ENCODE measurements at places on chromosomes 4 and X. TPM values are rescaled to one million over a fixed set of nuclear protein-coding genes. Genes with fewer than 3 reads are reported as not detected.

DNA sequence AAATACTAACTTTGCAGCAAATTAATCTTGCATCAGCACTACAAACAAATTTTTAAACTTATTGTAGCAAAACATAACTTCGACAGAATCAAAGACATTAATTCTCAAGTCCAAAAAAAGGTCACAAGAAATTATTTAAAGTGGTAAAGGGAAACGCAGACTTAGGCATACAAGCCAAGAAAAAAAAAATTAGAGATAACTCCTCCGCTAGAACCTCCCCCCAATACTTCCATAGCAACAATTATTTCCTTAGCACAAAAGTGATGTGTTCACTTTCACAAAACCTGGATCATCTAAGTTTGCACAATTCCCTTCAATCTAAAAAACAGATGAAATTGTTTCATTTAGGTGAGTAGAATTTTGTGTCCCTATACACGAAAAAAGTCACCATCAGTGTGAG is 1.1 kb downstream of the LRBA start:
- no peak for DNase-seq

- DNase-seq: no peak
Observed at GRCh38 chrX:68920561-68920960, 91.7 kb downstream of the EFNB1 start.

DNA sequence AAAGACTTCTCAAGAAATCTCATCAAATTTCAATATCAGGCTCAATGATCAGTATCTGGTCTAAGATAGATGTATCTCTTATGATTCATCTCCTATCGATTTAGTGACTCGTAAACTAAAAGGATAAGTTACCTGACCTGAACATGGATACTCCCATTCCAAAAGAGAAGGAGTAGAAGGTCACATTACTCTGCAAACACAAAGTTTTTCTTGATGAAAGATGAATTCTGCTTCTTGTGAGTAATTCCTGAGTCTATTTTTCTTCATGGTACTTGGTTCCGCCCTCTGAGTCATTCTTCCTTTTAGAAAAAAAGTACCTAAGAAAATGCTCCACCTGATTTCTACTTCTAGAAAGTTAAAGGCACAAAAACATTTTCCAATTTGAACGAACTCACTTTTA is 223.1 kb upstream of the SLIT2 start:
- DNase-seq: no peak

DNA sequence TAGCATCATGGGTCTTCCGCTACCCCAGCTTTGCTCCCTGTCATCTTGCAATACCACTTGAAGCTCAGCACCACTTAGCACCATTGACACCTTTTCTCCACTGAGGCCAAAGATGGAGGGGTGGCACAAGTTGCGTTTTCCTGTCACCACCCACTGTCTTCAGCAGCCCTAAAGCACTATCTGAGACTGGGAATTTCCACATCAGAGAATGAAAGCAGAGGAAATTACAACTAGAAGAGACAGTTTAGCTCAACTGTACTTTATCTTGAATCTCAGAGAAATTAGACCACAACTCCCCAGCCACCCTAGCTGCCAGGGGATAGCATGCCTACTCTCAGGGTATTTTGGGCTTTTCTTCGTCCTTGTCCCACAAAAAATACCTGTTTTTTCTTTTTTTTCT is 111.0 kb downstream of the DDIT4L start:
- no peak for DNase-seq

- no peak for DNase-seq
Observed at GRCh38 chrX:102672856-102673255, 21.6 kb downstream of the GPRASP1 start.

DNA sequence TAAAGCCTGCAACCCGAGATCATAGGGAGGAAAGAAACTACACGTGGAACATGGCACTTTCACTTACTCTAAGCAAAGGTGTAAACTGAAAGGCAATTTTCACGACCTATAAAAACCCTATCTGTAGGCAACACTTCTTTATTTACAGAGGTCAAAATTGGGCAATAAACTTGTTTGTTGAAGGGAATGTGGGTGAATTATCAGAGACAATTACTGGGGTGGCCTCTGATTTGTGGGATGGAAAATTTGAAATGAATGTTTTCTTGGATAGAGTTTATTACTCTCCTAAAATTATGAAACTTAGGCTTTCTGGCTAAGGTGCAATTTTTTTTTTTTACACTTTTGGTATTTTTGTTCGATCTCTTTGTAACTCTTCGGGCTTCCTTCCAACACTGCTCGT is 734.1 kb upstream of the TENM3 start:
- DNase-seq: no peak

GRCh38 chr4:155590796-155591585 is 75.7 kb upstream of the GUCY1A1 start:
- DNase-seq: no peak

- DNase-seq: no peak
Observed at GRCh38 chrX:41386222-41386990, 52.4 kb downstream of the DDX3X start.

- DNase-seq: no peak
Observed at GRCh38 chr4:89725268-89725667, 111.7 kb downstream of the SNCA start.

DNA sequence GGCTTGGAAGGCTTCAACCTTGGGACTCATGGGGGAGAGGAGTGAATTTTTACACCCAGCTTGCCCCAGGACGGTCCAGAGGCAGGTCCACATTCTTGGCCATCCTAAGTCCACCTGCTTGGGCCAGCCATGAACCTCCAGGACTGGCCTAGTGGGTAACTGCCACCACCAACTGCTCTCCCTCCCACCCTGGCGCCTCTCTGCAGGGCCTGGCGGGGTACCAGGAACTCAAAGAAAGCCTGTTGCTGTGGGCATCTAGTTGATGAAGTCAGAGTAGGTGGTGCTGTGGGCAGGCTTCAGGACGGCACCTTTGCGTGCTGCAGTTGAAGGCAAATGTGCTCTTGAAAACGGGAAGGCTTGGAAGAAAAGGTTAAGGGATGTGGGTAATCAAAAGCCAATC is 12.0 kb downstream of the BCOR start:
- DNase-seq: no peak

DNA sequence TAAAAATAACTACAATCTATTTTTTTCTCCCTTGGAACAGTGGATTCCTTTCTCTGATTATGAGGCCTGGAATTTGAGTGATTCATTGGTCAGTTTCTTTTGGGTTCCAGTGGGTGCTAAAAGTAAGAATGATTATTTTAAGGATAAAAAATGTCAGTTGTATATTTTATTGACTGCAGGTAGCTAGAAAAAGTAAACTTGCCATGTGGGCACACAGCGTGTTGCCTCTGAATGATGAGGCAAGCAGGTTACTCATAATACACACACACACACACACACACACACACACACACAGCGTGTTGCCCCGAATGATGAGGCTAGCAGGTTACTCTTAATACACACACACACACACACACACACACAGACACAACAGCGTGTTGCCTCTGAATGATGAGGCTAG is 13.8 kb downstream of the GALNT7 start:
- no peak for DNase-seq

GRCh38 chr4:1175635-1176229 is 3.3 kb upstream of the SPON2 start:
- no peak for DNase-seq

GRCh38 chrX:10077425-10078188 is 79.2 kb upstream of the CLCN4 start:
- no peak for DNase-seq

DNA sequence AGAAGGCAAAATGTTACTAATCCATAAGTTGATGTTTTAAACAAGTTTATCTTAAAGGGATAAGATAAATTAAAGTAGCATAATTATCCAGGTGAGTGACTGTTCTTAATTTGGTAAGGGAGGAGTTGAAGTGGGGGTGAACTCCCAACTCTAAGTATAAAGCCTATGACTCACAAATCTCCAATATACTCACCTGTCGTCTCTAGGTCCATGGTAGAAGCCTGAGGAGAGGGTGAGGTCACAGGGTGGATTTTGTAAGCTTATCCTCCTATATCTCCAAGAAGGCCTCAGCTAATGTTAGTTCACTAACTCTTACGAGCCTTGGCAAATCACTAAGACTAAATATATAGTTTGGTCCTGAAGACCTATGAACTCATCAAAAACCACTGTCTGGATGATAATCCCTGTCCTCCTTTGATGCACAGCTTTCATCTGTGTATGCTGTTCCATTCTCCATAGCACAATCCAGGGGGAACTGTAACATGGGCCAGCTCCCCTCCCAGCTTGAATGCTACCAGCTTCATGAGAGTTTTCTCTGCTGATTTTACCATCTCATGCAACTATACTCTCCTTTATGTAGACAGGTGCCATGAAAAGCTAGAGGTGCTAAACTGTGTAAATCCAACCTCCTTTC is 158.7 kb downstream of the BTC start:
- DNase-seq: no peak

DNA sequence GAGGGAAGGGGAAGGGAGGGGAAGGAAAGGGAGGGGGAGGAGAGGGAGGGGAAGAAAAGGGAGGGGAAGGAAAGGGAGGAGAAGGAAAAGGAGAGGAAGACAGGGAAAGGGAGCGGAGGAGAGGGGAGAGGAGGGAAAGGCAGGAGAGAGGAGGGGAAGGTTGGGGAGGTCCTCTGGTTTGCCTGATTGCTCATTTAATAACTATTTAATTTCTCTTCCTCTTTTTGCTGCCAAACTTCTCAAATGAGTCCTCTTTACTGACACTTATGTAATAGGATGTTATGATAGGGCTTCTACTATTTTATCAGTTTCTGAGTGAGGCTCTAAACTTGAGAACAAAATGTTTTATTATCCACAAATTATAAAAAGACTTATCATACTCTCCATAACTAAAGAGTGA is 35.4 kb upstream of the PPA2 start:
- no peak for DNase-seq

DNA sequence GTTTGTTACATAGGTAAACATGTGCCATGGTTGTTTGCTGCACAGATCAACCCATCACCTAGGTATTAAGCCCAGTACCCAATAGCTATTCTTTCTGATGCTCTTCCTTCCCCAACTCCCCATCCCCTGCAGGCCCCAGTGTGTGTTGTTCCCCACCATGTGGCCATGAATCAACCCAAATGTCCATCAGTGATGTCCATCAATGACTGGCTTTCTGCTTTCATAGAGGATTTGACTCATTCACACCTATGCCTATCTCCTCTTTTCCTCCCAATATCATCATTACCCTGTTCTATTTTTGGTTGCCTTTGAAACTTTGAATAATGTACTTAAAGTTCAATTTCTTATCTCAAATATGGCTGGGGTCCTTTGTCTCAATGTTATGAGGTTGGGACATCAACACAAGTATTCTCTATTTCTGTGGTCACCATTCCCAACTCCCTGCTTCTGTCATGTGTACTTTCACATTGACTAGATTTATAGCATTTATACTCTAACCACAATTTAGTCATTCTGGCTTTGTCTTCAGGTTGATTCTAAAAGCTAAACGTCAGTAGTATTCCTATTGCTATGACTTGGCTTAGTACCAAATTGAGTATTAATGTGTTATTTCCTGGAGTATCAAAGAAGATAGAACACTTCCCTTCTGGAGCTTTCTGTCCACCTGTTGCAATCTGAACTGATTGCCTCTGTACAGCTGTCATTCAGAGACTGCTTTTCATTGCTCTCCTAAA is 107.2 kb downstream of the TAB3 start:
- DNase-seq: no peak

GRCh38 chrX:152074163-152074562 is 64.2 kb downstream of the MAGEA10 start:
- no peak for DNase-seq

DNA sequence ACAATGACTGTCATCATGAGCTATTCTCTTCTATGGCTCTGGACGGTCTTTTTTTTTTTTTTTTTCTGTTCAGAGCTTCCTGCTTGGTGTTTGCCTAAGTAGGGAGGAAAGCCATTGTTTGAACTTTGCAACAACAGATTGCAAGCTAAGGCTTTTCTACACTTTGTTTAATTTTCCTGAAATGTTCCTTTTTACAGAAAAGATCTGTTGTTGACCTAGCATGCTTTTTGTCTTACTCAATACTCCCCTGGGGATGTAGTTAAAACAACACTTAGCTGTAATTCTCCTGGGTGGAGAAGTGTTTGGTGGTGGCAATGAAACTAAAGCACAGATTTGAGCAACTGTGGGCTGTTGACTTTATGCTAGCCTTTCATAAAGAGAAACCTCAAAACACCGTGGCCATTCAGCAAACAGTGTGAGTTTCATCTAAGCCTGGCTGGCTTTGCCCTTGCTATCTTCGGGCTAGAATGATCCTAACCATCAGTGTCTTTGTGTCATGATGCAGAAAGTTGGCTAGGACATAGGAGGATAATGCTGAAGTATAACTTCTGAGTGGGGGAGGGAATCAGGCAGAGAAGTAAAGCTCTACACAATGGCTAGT is 110.5 kb downstream of the ANXA3 start:
- no peak for DNase-seq

DNA sequence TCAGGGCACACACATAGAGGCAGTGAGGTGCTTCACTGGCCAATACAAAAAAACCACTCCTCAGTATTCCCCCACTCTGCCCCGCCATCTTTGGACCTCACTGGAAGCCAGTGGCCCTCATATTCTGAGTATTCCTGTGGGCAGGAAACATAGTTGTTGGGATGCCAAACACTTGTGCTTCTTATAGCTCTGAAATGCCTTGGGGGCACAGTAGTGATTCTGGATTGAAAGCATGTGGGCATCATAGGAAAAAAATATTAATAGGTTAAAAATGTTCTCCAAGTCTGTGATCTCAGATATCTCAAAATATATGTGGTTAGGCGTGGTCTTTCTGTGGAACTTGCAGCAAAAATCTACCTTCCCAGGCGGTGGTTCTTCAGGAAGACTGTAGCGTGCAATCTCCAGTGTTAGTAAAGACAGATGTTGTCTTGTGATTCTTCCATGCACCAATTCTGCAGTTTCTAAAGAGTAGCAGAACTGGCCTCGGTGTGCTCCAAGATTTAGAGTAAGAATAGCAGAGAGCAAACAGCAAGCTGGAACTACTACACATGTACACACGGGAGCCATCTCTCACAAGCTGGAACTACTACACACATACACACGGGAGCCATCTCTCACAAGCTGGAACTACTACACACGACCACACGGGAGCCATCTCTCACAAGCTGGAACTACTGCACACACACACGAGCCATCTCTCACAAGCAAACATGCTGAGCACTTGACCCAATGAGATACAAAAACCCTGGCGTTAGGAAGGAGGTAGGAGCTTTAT is 8.0 kb upstream of the TENM3 start:
- DNase-seq: no peak

- DNase-seq: no peak
Observed at GRCh38 chr4:163165217-163166017, 1.3 kb downstream of the NAF1 start.

GRCh38 chr4:64144994-64145393 is 264.3 kb downstream of the TECRL start:
- DNase-seq: no peak

GRCh38 chrX:106599411-106599810 is 12.4 kb upstream of the RADX start:
- DNase-seq: no peak

- DNase-seq: no peak
Observed at GRCh38 chr4:12844141-12844540, 640.0 kb downstream of the RAB28 start.

- no peak for DNase-seq
Observed at GRCh38 chr4:8876982-8877779, 5.5 kb upstream of the HMX1 start.

Gene TEX13B
- not detected for total RNA-seq

Gene GAGE12H
- not detected for total RNA-seq

Gene IL3RA
- 0.73 TPM for total RNA-seq

Gene COL4A6
- total RNA-seq: not detected

Gene CLIC2
- 0.64 TPM for total RNA-seq

Gene MAGEA4
- not detected for total RNA-seq

Gene MAGEA9B
- not detected for total RNA-seq

Gene CFAP47
- total RNA-seq: not detected

Measured in activated naive CD4-positive, alpha-beta T cell treated with anti-CD3 and anti-CD28 coated beads, Interleukin-2, amount 50 U/mL, for 72 hours (primary cell).